ENCODE measurements at places on chromosomes 1 and 21.

DNA sequence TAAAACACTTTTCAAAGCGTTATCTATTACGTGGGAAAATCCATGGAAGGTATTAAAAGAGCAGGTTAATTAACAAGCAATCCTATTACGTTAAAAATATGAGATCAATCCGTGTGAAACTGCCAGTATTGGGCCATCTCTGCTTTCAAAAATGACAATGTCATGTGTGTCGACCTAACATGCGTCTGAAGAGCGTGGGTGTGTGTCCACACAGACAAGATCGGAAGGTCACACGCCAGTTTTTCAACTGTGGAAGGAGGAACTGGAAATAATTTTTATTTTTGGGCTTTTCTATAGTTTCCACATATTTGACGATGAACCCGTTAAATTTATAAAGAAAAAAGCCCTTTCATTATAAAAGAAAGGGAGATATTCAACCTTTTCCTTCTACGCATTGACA, 17.6 kb upstream of the ALDH4A1 start:
- DNase-seq = no peak

DNA sequence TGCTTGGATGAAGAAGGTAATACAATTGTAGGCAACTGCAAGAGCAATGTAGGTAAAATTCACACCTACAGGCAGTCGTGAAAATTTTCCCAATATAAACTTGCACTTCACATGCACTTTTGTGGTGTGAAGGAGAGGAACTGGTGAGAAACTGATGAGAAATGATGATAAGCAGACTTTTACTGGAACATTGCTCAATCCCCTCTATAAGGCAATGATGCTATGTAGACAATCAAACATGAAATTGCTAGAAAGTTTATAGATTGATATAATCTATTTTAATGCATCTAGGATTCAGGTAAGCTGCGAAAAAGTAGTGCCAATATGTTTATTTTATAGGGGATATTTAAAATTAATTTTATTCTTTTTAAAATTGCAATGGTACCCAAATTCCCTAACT, 802.2 kb downstream of the KCNT2 start:
- no peak for DNase-seq

- no peak for DNase-seq
Measured at GRCh38 chr1:79215311-79215710, 208.8 kb upstream of the ADGRL4 start.

GRCh38 chr1:214067853-214068703, 80.3 kb downstream of the PROX1 start:
- DNase-seq = no peak

DNA sequence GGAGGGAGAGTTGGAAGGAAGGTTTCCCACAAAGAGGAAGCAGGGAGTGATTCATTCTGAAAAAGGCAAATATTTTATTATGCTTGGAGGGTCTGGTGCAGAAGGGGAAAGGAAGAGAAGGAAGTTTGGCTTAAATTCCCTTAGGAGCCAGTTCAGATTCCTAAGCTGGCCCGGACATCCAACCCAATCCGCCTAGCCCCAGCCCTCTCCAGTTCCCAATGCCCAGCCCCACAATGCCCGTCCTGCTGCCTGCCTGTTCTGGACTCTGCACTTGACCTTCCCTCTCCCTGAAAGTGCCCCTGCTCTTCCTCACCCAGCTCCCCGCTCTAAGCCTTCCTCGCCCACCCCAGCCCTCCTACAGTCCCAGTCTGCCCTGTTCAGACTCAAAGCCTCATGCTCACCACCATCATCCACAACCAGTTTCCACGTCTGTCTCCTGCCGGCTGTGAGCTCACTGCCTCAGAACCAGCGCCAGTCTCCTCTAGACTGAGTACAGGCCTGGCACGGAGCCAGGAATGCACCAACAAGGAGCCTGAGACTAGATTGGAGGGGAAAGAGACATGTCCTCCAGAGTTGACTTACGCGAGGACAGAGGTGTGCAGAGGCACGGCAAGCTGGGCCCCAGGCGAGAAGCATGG, 18.9 kb downstream of the CAPN2 start:
- DNase-seq = peak; percentile 77

- DNase-seq = no peak
Measured at GRCh38 chr1:47996406-47997226, 569 bp downstream of the TRABD2B start.

DNA sequence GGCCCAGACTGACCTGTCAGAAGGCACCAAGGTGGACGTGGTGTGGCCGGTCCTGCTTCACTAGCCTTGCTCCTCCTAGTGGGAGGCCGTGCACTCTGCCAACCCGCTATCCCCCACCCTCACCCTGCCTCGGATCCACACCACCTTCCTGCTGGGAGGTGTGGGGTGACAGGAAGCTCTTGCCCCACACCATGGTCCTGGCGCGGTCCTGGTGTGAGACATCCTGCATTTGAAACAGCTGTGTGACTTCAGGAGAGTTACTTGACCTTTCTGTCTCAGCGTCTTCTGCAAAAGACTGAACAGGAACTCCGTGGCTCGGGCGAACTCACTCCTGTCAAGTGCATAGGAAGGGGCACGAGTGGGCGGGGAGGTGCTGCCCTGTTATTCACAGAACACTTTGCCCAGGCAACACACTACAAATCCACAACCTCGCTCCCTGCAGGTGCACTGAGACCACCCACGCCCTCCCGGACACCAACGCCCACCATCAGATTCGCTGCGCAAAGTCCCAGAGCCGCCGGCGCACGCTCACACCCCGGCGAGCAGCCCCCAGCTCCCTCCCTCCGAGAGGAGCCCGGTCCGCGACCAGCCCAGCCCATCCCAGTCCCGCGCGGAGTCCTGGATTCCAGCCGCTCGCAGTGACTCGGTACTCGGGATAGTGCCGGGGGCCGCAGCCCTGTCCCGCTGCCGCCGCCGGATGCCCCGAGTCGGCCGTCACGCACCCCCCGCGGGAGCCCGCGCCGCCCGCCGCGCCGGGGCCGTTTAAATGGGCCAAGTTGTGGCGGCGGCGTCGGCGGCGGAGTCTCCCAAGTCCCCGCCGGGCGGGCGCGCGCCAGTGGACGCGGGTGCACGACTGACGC, at the start of gene SAMD11:
Gene SAMD11 (plus strand): TSS at position 793 of the 860 bp plus-strand sequence. CDS start 509 bp downstream, outside the sequence.
- peak; percentile 92 for DNase-seq

- peak; percentile 15 for DNase-seq
Measured at GRCh38 chr1:245067257-245067656, 87.5 kb upstream of the KIF26B start.

DNA sequence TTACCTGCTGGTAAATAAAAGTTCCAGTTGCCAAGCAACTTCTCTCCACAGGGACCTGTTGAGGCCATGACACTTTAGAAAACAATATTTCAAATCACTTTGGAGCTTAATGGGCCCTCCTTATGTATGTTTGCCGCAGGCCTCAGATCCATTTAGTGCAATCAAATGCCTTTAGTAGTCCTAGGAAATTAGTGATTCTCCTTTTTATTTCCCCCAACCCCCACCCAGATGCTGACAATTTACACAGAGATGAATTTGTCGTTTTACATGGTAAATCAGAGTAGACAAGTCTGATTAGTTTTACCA, 83.6 kb downstream of the CLIC4 start:
- DNase-seq = no peak

GRCh38 chr1:243348331-243348730, 92.5 kb downstream of the SDCCAG8 start:
- no peak for DNase-seq

GRCh38 chr1:174469687-174470086, 21.9 kb downstream of the GPR52 start:
- DNase-seq = no peak

- DNase-seq = no peak
Measured at GRCh38 chr21:44643741-44644310, 2.4 kb upstream of the KRTAP10-11 start.

DNA sequence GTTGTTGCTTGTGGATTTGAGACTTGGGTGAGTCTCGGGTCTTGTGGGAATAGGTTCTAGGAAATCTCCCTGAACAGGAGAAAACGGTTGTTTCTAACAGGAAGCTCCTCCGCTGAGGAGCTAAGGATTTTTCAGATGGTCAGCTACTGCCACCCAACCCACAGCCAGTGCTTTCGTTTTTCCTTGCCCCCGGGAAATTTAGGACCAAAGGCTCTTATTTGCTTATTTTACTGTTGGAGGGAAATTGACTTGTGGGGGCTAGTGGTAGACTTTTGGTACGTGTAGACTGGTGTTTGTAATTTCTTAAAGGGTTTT, 792 bp downstream of the SNX7 start:
- peak; percentile 43 for DNase-seq

- no peak for DNase-seq
Measured at GRCh38 chr1:181704546-181704945, 221.2 kb downstream of the CACNA1E start.

DNA sequence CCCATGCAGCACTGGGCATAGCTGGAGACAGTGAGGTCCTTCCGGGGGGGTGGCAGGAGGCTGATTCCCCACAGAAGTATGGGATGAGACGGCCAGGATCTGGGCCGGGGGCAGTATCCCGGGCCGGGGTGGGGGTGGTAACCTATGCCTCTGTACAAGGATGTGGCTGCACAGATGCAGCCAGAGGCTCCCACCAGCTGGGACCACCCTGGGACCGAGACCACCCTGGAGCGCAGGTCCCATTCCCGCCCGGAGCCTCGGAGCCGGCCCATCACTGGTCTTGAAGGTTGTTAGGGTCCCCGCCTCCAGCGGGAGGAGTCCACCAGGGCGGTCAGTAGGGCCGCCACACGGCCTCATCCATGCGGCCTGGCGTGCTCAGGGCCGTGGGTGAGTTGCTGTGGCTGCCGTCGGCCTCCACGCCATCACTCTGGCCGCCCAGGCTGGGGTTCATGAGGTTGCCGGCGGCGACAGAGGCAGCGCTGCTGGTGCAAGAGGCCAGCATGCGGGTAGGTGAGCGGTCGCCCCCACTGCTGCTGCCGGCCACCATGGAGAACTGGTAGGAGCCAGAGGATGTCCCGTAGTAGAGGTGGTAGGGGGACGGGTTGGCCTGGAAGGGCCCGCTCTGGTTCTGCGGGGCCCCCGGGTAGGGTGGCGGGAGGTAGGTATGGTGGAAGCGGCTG, 28.1 kb downstream of the RUNX3 start:
- DNase-seq = no peak

- DNase-seq = peak; percentile 82
Measured at GRCh38 chr1:214993419-214993818, 89.1 kb upstream of the KCNK2 start.

DNA sequence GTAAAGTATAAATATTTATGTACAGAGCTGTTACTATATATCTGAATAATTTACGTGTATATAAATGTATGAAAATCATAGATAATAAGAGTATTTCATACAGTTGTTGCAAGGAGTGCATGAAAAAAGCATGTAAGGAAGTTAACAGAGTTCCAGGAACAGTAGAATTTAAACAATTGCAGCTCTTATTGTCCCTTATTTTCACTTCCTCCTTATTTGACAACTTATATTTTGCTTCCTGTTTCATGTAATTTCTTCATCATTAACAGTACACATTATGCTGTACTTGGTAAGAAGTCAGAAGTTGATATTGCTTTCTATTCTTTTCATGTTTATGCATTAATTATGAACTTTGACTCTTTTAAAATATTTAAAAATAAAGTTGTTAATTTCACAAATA, 681.5 kb downstream of the LRRIQ3 start:
- DNase-seq = no peak

- DNase-seq = peak; percentile 93
Measured at GRCh38 chr1:58592522-58593134, 15.6 kb upstream of the TACSTD2 start.

GRCh38 chr1:99181892-99182291, 82.4 kb upstream of the PLPPR4 start:
- no peak for DNase-seq

DNA sequence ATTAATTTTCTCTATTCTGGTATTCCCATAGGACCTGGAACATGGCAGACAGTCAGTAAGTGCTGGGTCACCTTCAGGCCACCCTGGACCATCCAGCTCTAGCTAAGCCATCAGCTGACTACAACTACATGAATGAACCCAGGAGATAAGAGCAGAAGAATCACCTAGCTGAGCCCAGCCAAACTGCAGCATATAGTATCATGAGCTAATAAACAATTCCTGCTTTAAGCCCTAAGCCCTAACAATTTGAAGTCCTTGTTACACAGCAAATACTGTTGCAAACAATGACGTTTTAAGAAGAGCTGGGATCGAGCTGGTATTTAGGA, 14.2 kb upstream of the CITED4 start:
- no peak for DNase-seq

DNA sequence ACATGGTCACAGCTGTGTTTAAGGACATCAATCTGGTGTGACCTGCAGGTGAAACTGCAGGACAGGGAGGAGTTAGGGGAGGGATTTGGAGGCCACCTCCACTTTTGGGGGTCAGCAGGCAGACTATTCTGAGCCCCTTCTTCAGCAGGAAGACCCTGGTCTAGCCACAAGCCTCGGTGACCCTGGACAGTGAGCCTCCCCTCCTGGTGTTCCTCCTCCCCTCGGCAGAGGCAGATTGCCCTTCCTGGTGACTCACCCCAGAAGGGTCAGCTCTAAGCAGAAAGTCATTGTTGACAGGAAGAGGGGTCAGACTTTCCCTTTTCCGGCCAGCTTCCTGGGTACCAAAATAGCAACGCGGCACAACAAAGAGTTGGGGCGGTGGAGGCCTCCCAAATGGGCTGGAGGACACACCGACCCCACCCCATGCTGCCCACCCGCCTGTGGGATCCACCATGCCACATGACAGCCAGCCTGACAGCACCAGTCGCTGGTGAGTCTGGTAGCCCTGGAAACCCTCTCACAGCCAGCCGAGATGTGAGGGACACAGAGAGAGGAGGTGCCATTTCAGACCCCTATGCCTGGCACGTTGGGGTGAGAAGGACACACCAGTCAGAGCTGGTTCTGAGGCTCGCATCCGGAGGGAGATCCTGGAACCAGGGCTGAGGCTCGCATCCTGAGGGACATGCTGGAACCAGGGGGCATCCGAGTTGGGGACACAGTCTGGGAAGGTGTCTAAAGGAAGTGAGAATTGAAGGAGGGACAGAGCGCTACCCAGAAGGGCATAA, 14.7 kb upstream of the CSF1 start:
- no peak for DNase-seq

DNA sequence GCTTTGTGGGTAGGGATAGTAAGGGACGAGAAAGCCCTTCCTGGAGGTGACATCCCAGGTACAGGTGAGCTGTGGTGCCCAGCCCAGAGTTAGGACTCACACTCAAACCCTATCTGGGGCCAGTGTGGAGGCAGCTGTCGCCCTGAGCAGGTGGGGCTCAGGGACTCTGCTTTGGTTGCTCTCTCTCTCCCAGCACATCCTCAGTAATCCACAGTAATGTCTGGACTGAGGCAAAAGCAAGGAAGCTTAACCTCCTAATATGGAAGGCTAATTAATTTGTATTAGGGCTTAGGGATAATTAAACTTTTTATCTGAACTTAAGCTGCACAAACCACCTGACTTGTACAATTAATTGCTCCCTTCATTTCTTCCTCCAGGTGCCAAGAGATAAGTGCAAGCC, 38.2 kb downstream of the DDX20 start:
- no peak for DNase-seq

DNA sequence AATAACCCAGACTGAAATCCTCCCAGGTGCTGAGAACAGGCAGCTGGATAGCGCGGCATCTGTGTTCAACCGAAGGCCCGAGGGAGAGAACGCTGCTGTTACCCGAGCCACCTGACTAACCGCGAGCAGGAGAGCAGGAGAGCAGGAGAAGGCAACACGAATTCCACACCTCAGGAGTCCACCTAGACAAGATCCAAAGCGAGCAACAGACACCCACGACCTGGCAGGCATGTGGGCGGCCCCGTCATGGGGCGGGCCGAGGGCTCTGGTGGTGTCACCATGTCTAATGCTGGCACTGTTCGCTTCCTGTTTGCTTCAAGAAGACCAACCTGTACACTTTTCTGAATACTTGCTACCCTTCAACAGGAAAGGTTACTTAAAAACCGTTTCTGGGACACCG, 20.9 kb upstream of the SPATC1L start:
- DNase-seq = no peak

- DNase-seq = no peak
Measured at GRCh38 chr1:59242370-59242769, 54.5 kb upstream of the FGGY start.

Measured in fibroblast of skin of scalp (primary cell).